ENCODE measurements at places on chromosomes 11 and 22.

DNA sequence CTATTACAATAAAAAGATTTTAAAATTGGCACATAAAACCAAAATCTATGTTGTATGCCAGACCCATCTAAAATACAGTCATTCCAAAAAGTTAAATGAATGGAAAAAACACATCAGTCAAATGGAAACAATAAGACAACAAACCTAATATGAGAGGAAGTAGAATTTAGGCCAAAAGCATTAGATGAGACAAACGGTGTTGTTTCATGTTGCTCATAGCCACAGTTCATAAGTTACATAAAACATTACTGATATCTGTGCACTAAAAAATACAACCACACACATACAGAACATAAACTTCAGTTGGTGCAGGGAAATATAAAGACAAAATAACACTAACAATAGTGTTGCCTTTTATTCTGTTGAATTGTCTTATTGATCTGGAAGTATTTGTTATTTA lies 661.9 kb downstream of the CNTN5 start:
- DNase-seq = no peak

GRCh38 chr11:131649856-131650255 lies 279.4 kb downstream of the NTM start:
- no peak for DNase-seq

DNA sequence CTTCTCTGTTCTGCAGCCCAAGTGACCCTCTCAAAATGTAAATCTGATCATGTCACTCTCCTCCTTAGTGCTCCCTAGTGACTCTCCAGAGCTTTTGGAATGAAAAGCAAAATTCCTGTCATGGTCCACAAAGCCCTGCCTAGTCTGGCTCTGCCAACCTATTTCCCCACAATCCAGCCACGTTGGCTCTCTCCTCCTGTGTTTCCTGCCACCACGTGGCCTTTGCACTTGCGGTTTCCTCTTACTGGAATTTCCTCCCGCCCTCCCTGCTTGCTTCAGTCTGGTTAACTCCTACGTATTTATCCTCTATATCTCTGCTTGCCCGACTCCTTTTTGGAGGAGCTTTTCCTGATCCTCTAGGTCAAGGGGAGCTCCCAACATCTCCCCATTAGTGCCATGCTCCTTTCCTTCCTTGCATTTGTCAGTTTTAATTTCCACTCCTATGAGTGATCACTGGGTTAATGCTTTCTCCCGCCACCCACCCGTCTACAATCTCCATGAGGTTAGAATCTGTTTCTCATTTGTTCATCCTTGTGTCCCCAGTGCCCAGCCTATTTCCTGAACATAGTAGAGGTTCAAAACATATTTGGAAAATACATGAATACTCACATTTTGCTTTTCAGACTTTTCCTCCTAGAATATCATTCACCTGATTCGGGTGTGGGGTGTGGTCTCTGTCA lies 11.5 kb downstream of the NNMT start:
- peak; percentile 56 for DNase-seq

GRCh38 chr11:65066805-65067291 lies 8.5 kb upstream of the NAALADL1 start:
- no peak for DNase-seq

DNA sequence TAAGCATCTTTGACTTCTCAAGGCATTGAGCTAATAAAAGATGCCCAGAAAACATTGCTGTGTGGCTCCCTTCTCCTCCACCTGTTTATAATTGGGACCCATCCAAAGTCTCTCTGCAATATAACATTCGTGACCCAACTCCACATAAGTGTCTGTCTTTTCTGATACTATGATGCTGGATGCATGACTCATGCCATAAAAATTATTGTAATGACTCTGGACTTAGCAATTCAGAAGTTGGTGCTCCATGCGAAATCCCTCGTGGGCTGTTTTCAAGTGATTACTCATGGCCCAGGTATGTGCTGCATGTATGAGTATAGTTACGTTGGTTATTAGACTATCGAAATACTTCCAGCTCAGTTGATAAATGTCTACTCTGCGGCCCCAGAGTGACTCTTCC lies 11.7 kb downstream of the FJX1 start:
- DNase-seq = peak; percentile 95

GRCh38 chr11:64037027-64037634 lies 1.4 kb downstream of the FLRT1 start:
- no peak for DNase-seq

- DNase-seq = no peak
Observed at GRCh38 chr11:34308913-34309585, 48.8 kb downstream of the ABTB2 start.

DNA sequence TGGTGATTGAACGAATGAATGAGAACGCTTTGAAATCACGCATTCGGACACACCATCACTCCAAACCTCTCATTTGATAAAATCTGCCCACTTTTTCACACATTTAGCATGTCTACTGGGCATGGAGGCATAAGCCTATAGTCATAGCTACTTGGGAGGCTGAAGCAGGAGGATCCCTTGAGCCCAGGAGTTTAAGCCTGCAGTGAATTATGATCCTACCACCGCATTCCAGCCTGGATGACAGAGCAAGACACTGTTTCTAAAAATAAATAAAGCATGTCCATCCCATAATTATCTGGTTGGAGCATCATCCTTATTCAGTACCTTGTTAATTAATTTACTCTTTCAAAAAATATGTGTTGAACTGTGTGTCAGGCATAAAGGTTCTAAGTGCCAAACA lies 3.3 kb upstream of the PICALM start:
- no peak for DNase-seq

- DNase-seq = no peak
Observed at GRCh38 chr11:111912535-111912934, at the start of gene HSPB2. TSS of gene HSPB2 (plus strand) at chr11:111912734. CDS start at chr11:111912830, 96 bp downstream.

DNA sequence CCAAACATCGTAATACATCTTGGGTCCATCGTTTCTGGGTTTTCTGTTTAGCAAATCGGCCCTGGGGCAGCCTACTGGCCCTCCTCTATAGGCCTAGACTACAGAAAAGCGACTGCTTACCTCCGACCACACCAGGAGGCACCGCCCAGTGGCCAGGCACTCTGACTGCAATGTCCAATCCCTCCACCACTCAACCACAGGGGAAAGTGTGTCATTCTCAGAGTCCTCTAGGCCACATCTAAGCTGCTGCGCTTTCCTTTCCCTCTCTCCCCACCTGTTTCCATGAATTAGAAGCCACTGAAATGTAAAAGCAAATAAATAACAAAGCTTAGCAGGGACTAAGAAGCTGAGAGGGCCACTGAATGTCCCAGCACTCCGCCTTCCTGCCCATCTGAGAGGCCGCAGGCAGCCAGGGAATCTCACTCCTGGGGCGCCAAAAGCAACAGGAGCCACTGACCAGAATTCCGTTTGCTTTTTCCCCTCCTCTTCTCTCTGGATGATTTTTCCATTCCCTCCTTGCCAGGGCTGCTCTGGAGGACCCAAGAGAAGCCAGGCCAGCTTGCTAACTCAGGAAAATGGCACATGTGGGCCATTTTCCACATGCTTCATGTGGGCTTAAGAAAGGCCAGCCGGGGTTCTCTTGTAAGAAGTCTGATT lies 50.1 kb upstream of the FLI1 start:
- no peak for DNase-seq

DNA sequence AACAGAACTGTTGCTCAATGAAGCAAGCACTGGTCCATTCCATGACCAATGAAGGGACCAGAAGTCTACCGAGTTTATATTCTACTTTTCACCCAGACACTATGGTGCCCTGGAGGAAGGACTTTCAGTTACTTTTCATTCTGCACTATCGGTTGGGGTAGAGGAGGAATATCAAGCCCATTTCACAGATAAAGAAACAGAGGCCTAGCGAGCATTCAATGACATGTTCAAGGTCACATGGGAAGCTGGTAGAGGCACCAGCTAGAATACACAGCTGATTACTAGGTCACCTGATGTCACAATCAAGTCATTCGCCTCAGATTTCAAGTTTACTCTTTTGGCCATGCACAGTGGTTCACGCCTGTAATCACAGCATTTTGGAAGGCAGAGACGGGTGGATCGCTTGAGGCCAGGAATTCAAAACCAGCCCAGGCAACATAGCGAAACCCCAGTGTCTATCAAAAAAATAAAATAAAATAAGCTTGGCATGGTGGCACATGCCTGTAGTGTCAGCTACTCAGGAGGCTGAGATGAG lies 17.6 kb upstream of the PRG2 start:
- no peak for DNase-seq

- no peak for DNase-seq
Observed at GRCh38 chr22:36966851-36967540, 52.3 kb downstream of the TST start.

DNA sequence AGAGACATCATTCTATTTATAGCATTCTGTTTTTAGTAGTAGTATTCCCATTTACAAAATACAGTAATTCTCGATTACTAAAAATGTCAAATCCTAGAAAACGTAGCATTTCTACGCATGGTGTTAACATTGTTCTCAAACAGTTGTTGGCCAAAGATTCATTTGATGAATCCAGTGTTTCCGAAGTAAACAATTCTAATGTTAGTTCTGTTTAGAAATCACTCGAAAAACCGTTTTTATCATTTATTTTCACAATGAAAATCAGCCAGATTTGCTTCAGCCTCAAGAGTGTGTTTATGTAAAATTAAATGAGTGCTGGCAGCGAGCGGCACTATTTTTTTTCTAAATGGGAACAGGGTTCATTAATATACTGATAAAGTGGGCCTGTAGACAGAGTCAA lies 7.1 kb downstream of the MS4A18 start:
- DNase-seq = no peak

DNA sequence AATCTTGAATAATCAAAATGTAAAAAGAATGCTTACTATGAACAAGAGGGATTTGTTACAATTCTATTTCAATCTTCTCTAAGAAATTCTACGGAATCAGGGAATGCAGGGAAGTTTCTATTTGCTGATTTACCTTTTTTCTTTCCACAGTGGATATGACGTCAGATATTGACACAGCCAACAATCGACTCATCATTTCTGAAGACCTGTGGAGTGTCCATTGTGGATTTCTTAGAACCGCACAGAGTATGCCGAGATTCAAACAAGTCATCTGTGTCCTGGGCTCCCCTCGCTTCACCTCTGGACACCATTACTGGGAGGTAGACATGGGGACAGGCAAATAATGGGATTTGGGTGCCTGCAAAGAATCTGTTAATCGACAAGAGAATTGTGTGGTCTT lies 4.1 kb upstream of the RFPL1 start:
- DNase-seq = no peak

GRCh38 chr22:41512421-41513194 lies 31.7 kb downstream of the POLR3H start:
- peak; percentile 7 for DNase-seq

GRCh38 chr11:16784097-16784496 lies 45.6 kb downstream of the C11orf58 start:
- no peak for DNase-seq

All from kidney glomerular epithelial cell (primary cell).